ENCODE measurements at places on chromosomes 16 and 17. TPM values are rescaled to one million over a fixed set of nuclear protein-coding genes. Genes with fewer than 3 reads are reported as not detected.

Gene DEXI
- total RNA-seq, result 68.1 TPM

Gene KRT32
- 0.27 TPM for total RNA-seq

Gene CRISPLD2
- 16.3 TPM for total RNA-seq

Gene ABCC11
- 0.30 TPM for total RNA-seq

Gene PAM16
- total RNA-seq, result 43.3 TPM

Gene KIF19
- total RNA-seq, result 0.08 TPM

Gene HOXB9
- not detected for total RNA-seq

Gene PIK3R5
- 2.0 TPM for total RNA-seq

Gene TBC1D3
- total RNA-seq, result not detected

Gene FAM171A2
- 0.62 TPM for total RNA-seq

Gene UQCRC2
- total RNA-seq, result 713 TPM

Gene CCDC40
- total RNA-seq, result 9.0 TPM

Gene TBC1D3G
- total RNA-seq, result not detected

Gene KLHL10
- not detected for total RNA-seq

Gene OR1A1
- not detected for total RNA-seq

Gene CD68
- total RNA-seq, result 11.4 TPM

Gene ZDHHC1
- 4.6 TPM for total RNA-seq

Gene RNF43
- 1.6 TPM for total RNA-seq

Gene PSMD11
- 81.7 TPM for total RNA-seq

Measured in cardiac septum (tissue), 1 donor.